ENCODE measurements at places on chromosomes 12 and 14.

DNA sequence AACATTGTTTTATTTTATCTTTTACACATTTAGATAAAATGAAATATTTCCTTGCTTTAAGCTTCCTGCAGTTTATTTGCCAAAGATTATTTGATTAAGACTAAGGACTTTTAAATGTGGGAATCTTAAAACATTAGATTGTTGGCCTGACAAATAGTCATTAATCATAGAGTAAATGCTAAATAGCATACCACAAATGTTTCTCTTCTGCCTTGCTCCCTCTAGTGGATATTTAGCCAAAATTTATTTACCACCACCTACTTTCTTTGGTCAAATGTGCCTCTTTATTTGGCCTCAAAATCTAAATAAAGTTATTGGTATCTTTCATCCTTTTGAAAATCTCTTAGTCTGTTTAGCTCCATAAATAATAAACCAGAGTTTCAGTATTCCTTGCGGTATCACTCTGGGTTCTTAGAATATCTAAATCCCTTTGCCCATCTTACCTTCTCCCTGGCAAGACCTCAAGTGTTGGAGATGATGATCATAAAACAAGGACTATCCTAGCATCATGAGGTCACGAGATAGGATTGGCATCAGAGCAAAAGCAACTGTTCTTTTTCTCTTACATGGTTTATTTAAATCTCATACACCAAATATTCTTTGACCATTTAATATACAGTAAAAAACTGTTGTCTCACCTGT, 150.6 kb upstream of the AEBP2 start:
- ATAC-seq: no peak

GRCh38 chr14:37620856-37621255, 25.4 kb downstream of the TTC6 start:
- no peak for ATAC-seq

GRCh38 chr12:7139200-7139599, 9.0 kb downstream of the CLSTN3 start:
- ATAC-seq: no peak

GRCh38 chr12:12228402-12228801, 38.4 kb downstream of the LRP6 start:
- ATAC-seq: no peak

GRCh38 chr12:109292342-109292711, 16.8 kb downstream of the FOXN4 start:
- ATAC-seq: no peak

GRCh38 chr14:90536511-90537191, 139.8 kb downstream of the CALM1 start:
- ATAC-seq: no peak

- ATAC-seq: no peak
These were observed 102.7 kb upstream of the BCL2L14 start for GRCh38 chr12:11968048-11968383.

DNA sequence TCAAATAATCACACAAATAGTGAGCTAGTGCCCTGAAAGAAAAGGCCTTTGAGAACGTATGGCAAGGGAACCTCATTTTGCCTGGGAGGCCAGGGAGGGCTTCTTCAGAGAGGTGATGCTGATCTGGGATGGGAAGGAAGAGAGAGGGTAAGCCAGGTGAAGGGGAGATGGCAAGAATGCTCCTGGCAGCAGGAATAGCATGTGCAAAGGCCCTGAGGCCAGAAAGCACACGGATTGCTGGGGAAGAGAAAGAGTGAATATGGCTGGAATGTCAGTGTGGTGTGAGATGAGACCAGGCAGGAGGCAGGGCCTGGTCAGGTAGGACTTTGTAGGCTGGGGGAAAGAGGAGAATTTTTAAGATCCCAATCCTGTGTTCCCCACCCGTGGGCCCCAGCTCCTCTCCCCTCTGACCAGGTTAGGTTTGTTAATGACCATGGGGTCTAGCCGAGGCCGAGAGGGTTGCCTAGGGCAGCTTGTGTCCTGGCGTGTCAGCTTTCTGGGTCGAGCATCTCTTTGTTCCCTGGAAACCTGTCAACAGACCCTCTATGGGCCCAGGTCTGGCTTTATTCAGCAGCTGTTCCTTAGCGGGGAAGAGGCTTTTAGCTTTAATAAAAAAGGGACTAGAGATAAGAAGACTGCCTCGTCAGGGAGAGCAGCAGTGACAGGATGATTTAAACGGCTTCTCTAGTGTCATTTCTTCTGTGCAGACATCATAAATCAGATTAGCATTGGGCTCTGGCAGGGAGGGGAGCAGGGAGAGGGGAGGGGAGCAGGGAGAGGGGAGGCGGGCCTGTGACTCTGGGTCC, 123.4 kb downstream of the ADCK1 start:
- ATAC-seq: peak; percentile 92

- no peak for ATAC-seq
These were observed 66.3 kb downstream of the IFT43 start for GRCh38 chr14:76051717-76052465.

DNA sequence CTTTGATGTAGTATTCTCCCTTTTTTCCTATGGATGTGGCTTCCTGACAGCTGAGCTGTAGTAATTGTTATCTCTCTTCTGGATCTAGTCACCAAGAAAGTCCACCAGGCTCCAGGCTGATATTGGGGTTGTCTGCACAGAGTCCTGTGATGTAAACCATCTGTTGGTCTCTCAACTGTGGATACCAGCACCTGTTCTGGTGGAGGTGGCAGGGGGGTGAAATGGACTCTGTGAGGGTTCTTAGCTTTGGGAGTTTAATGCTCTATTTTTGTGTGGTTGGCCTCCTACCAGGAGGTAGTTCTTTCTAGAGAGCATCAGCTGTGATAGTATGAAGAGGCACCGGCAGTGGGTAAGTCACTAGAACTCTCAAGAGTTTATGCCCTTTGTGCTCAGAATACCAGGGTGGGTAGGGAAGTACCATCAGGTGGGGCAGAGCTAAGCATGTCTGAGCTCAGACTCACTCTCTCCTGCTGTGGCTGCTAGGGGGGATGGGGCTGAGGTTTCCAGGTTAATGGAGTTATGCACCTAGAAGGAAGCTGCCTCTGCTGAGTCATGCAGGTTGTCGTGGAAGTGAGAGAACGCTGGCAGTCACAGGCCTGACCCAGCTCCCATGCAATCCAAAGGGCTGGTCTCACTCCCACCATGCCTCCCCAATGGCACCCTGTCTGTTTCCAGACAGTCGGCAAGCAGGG, 3.0 kb upstream of the TAS2R14 start:
- no peak for ATAC-seq

GRCh38 chr14:68501171-68501570, 291.7 kb downstream of the ZFP36L1 start:
- no peak for ATAC-seq

DNA sequence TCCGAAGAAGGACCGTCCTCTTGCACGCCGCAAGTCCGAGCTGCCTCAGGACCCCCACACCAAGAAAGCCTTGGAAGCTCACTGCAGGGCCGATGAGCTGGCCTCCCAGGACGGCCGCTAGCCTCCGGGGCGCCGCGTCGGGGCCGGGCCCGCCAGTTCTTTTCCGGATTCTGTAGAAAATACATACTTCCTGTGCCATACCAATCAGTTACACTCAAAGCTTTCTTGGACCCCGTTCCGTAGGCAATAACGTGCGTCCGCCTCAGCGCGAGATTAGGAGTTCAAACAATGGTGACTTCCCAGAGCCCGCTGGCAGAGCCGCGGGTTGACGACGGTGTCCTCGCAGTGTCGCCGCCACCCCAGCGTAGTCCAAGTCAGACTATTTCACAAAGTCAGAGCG, 39.2 kb upstream of the DYNC1H1 start:
- ATAC-seq: no peak

DNA sequence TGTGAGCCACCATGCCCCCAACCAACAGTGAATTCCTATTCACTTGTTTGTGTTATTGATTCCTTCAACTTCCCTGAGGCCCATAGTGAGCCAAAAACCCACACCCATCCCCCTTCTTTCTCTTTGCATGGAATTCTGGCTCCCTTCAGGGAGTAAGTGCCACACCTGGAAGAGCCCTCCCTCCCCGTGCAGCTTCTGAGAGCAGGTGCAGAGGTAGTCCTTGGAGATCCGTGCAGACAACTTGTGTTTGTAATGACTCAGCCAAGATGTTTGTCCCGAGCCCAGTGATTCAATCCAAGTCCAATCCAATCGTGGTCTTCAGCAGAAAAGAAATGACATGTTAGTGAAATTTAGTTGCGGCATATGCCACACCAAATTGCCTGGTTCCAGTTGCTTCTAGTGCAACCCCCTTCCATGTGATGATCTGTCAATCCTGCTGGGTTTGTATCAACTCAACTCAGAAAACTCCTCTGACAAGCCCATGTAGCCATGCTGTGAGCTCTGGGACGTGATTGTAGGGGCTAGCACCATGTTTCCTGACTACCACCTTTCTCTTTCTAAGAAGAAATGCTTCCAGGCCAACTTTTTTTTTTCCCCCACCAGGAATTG, 27.5 kb downstream of the GPRC5A start:
- ATAC-seq: no peak

DNA sequence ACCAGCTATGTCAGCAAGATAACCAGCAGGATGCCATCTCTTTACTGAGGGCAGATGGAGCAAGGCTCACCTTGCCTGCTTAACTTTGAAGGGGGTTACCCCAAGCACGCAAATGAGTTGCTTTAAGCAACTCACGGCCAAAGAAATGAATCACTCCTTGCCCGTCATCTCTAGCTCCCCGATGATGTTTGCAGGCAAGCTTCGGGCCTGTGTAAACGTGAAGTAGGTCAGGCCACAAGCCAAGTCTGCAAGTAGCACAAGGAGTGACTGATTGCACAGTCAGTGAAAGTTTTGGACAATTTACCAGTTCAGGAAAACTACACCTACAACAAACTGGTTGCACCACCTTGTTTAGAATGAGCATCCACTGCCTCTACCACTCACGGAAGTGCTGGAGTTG, 699.7 kb upstream of the TBX3 start:
- no peak for ATAC-seq

DNA sequence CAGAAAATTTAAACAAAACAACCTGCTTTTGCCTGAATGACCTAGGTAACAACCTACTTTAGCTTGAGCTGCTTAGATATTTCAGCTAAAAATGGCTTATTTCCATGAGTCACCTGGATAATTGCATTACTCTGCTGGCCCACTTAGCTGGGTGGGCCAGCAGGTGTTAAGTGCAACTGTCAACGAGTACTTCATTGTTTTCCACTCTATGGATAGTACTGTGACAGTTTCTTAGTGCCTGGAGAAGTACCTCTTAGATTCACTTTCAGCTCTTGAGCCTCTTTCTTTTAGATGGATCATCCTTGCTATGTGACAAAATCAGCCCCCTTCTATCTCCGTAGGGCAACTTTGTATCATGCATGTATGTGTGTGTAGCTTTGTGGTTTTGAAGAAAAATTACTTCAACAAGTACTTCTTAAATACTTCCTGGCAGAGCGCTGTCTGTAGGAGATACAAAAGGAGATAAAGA, 368.2 kb upstream of the ATP2B1 start:
- ATAC-seq: no peak

GRCh38 chr12:113088971-113089756, 32.6 kb downstream of the DTX1 start:
- no peak for ATAC-seq

GRCh38 chr12:12821975-12822374, 8.8 kb downstream of the DDX47 start:
- ATAC-seq: no peak

GRCh38 chr14:104249706-104250105, 111.3 kb downstream of the KIF26A start:
- ATAC-seq: no peak

- ATAC-seq: no peak
These were observed 2.4 kb downstream of the RNASE8 start for GRCh38 chr14:21059842-21060613.

- ATAC-seq: no peak
These were observed 1.5 kb downstream of the OR4E1 start for GRCh38 chr14:21672116-21672515.

DNA sequence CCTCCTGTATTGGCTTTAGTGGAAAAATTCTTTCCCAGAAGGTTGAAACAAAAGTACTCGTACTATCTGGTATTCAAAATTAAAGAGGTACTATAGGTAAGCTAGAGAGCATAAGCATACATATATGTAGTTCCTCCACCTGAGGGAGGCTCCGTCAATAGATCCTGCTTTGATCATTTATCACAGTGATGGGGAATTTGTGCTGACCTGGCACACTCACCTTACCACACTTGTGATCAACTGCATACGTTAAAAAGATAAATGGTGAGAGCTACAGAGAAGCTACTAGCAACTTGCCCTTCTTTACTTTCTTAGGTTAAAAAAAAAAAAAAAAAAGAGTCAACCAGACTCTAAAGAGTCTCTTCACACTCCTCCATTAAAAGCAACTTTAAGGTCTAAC, 2.5 kb downstream of the CAPRIN2 start:
- ATAC-seq: no peak

GRCh38 chr14:71692496-71692895, 239.7 kb upstream of the RGS6 start:
- ATAC-seq: no peak

DNA sequence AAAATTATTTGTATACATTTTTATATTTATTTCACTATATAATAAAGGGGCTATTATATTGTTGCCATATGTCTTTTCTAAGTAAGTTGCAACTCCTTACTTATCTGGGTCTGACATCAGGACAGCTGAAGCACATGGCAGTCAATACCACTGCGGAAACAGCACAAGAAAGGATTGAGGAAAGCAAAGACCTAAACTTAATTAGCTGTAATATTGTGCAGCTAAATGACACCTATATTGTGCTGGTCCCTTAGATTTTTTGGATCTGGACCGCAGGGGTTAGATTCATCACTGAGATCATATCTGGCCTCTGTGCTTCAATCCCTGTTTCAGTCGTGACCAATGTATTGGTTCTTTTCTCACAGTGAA, 359.6 kb upstream of the DIO2 start:
- no peak for ATAC-seq

DNA sequence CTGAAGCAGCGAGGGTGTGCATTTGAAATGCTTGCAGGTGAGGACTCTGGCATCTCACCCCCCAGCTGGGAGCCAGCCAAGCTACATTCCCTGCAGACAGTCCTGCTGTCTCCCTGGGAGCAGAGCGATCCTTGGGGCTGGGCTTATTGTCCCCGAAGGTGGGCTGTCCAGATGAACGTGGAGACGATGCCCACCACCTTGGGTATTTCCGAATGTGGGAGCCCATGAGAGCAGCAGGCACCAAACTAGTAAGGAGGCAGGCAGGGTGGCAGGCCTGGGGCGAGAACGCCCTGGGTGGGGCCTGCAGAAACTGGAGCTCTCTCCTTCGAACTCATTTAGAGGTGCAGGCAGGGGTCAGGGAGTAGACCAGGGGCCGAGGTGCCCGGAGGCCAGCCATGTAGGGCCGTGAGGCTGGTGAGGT, 18.5 kb downstream of the ZBTB42 start:
- no peak for ATAC-seq

- no peak for ATAC-seq
These were observed 5.8 kb downstream of the MAX start for GRCh38 chr14:65096323-65097089.

All from motor neuron (in vitro differentiated cells).